Epithelial cell of esophagus (primary cell): ENCODE measurements at places on chromosomes 2 and 18.

GRCh38 chr18:23208600-23208999 is 73.3 kb downstream of the CABLES1 start:
- no peak for DNase-seq

DNA sequence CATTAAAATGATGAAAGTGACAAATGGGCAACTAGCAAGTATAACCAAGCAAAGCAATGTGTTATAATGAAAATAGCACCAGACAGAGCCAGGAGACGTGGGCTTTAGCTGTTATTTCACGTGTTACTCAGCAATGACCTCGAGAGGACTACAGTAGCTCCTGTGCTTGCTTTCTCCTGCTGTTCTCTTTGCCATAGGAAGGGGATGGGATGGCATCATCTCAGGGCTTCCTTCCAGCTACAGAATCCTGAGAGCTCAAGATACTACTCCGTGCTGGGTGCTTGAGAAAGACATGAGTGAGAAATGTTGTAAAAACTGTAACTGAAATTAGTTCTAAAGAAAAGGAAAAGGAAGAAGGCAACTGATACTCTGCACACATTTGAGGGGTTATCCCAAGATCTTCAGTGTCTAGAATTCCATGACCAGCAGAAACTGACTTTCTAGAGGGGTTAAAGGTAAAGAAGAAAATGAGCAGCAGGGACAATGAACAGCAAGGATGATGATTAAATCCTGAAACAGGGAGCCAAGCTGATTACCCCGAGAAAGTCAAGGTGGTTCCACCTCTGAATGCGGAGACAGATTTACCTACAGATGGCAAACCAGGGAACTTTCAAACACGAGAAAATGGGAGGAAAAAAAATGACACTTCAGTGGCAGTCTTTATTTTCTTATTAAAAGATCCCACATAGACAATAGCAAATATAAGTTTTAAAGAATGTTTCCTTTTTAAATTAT is 33.4 kb downstream of the GAREM1 start:
- no peak for DNase-seq

- DNase-seq, result no peak
Measured at GRCh38 chr2:217301142-217301925, 441.5 kb upstream of the TNP1 start.

- DNase-seq, result no peak
Measured at GRCh38 chr2:238228700-238229099, 11.1 kb downstream of the HES6 start.

DNA sequence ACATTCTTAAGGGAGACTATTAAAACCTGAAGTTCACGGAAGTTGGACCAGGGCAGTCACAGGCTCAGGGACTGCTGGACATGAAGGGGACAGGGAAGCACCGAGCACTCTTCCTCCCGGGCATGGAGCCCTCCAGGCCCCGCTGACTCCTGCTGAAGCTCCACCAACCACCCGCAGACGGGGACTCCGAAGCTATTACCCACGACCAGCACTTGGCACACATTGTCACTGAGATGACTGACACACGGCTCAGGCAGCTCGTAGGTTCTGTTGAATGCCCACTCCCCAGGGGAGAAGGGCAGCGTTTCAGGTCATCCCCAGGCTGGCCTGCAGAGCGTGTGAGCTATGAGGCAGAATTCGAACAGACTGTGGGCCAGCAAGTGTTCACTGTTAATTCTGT is 234.8 kb downstream of the NDUFA10 start:
- no peak for DNase-seq

DNA sequence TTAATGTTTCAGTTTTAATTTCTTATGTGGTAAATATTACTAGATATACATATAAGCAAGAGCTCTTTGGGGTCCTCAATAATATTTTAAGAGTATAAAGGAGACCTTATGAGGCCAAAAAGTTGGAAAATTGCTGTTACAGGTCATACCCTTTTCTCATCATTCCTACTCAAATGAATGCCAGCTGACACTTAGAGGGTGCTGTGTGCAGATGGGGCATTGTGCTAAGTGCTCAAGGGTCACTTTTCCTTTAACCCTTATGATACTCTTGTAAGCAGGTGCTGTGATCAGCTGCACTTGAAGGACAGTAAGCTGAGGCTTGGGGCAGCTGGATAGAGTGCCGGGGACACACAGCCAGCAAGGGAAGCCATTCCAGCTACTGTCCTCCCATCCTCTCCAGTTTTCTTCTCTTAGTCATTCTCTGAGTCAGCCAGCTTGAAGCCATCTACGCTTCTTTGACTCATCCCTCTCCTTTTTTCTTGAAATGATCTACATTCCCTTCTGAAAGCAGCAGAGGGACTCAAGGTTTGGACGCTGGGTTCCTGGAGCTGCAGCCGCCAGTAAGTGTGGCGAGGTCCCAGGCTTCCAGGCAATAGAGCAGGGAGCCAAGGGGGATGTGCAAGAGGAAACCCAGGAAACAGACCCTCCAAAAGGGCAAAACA is 42.0 kb upstream of the CREB1 start:
- DNase-seq, result peak; percentile 87

- peak; percentile 96 for DNase-seq
Measured at GRCh38 chr2:675982-676646, 1.1 kb downstream of the TMEM18 start.

DNA sequence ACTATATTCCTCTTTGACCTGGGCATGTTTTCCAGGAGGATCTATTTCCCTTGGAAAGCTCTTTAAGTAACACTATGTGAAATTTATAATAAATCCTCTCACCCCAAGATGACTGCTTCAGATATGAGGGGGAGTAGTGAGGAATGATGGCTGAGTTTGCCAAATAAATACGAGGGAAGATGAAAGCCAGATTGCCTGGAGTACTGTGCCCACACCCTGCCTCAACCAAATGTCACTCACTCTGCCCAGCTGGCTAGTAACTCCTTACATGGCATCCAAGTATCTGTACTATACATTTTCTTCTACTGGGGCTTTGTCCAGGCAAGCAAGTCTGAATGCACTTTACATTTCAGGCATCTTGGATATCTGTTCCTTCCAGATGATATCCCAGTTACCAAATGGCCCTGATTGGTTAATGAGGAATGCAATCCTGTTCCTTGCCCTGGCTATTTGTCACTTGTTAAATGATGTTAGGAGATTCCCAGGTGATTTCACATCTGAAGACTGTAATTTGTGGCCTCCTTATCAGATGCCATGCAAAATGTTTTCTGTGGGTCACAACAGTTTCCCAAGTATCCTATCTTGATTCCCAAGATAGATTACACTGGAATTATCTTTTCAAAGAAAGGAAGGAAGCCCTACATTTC is 191.8 kb downstream of the IKZF2 start:
- peak; percentile 23 for DNase-seq
